ENCODE measurements at places on chromosomes 11 and 22.

GRCh38 chr11:61866231-61866957, 25.0 kb downstream of the FADS3 start:
- DNase-seq = no peak

- DNase-seq = peak; percentile 72
Measured at GRCh38 chr11:43868852-43869567, 11.6 kb upstream of the ALKBH3 start.

- DNase-seq = no peak
Measured at GRCh38 chr22:49617264-49617663, 210.4 kb downstream of the BRD1 start.

DNA sequence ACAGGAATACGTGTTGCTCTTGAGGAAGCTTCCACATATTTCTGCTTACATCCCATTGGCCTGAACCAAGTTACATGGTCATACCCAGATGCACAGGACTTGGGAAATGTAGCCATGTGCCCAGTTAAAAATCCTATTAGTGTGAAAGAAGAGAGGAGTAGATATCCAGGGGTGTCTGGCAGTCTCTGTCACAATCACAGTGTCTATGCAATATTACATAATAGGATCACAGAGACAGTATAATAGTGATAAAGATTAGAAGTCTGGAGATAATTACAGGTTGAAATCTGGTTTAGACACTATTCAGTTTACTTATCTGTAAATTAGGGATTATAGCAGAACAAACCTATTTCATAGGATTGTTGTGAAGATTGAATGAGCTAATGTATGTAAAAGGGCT, 62.6 kb upstream of the SLC6A5 start:
- no peak for DNase-seq

- DNase-seq = peak; percentile 33
Measured at GRCh38 chr11:109435121-109435742, 13.2 kb downstream of the C11orf87 start.

GRCh38 chr11:47867823-47868222, 19.7 kb upstream of the NUP160 start:
- no peak for DNase-seq

GRCh38 chr11:11157185-11157584, 195.9 kb downstream of the CSNK2A3 start:
- DNase-seq = no peak

DNA sequence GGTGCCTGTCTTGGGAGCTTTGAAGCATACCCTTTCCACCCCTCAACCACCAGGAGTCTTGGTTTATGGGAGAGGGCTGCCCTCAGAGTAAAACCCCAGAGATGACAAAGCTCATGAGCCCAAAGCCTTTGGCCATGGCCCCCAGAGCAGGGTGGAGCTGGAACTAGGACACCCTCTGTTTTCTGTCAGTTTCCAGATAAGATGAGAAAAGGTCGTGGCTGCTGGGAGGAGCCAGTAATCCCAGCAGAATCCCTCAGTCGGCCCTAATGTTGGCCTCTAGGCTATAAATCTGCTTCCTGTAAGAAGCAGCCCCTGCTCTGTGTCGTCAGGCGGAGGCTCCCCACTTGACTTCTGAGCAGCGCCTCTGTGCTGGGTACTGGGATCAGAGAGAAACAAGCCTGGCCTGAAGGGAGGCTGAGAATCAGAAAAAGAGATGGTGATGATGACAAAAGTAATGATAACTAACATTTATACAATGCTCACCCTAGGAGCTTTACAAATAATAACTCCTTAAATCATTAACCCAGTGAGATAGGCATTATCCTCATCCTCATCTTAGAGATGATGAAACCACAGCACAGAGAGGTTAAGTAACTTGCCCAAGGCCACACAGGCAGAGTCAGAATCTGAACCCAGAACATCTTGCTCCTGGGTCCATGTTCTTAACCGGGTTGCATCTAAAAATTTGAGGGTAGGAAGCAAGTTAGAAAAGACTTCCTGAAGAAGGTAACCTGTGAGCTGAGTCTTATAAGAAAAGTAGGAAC, 471.4 kb downstream of the SOX6 start:
- no peak for DNase-seq

DNA sequence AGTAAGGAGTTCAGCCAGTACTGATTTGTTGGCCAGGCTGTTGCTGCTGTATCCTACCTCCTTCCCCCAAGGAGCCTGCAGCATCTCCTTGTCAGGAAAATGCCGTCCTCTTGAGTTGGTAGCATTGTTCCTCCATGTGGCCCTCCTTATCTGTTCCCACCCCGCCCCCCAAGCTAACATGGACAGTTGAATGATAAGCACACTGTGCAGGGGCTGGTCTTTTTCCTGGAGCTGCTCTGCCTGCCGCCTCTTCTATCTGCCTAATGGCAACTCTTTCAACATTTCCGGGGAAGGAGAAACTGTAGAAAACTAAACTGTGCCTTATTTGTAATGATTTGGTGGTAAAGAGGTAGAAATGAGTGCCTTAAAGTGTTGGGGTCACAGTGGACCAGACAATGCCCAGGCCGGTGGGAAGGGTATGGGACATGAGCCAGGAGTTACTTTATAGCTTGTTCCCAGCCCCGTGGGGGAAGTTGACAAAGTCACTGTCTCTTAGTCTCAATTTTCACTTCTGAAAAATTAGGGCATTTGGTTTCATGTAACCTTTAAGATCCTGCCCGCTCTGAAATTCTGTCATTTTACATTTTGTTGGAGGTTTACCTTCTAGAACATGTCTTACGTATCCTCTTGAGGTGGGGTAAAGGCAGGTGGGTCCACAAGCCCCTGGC, 4.5 kb downstream of the FAM118A start:
- no peak for DNase-seq

DNA sequence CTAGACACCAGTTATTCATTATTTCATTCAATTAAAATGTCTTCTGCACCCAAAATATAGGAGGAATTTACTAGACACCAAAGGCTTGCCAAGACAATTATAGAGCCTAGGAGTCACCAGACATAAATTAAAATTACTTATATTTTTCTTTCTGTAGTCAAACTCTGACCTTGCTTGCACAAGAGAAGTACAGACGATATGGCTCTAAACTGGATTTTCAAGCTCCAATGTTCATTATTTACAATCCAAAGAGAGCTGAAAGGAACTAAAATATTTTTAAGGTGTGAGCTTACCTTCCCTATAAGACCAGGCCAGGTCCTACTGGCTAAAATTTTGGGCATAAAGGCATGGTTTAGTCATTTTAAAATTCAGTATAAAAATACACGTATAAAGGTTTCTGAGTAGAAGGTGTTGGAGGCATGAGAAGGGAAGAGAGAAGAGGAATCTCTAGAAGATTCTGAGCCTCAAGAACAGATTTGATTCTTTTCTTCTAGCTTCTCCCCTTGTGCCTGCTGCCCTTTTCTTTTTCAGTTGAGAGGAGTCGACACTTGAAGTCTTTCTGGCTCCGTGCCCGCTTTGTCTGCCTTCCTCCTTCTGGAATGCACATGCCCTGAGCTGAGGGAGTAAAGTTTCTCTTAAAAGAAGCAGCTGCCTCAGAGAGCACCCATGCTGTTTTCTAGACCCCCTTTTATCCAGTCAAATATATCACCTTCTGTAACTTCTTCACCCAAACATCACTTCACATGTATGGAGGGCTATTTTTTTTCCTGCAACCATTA, 13.5 kb downstream of the C11orf97 start:
- peak; percentile 49 for DNase-seq

GRCh38 chr22:21990445-21991303, 8.1 kb upstream of the TOP3B start:
- peak; percentile 25 for DNase-seq

GRCh38 chr22:22158965-22159364, 85.6 kb upstream of the VPREB1 start:
- no peak for DNase-seq

DNA sequence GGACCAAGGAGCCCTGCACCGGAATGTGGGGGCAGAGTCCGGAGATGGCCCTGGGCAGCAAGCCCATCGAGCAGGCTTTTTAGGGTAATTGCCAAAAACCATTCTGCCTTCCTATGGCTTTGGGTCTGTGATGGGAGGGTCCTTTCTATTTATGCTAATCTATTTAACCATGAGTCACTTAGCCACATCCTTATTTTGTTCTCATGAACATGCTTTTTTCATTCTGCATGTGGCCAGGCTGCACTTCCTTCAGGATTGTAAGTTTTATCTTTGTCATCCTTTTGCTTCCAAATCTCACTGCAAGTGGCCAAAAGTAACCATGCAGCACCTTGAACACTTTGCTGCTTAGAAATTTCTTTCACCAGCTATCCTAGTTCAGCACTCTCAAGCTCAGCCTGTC, 88.3 kb downstream of the EFCAB6 start:
- no peak for DNase-seq

DNA sequence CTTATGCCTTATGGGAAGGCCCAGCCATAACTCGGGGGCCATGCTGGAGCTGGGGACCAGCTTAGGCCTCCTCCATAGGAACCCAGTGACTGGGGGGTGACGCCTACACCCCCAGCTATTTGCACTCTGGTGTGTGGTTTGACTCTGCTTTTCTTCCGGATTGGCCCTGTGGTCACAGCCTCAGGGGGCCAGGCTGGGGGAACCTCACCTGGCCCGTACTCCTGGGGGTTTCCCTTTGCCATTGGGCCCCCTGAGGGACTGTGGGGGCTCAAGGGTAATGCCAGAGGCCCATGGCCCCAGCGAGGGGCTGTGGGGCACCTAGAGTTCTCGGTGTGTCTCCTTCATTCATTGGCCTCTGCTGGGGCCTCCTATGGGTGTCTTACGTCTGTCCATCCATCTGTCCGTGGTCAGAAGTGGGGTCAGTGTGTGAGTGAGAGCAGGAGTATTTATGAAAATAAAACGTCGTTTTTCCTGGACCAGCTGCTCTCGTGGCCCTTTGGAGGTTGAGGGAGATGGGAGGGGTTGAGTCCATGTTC, 6.3 kb upstream of the SH3BP1 start:
- no peak for DNase-seq

- no peak for DNase-seq
Measured at GRCh38 chr11:57464539-57465181, 4.3 kb downstream of the RTN4RL2 start.

DNA sequence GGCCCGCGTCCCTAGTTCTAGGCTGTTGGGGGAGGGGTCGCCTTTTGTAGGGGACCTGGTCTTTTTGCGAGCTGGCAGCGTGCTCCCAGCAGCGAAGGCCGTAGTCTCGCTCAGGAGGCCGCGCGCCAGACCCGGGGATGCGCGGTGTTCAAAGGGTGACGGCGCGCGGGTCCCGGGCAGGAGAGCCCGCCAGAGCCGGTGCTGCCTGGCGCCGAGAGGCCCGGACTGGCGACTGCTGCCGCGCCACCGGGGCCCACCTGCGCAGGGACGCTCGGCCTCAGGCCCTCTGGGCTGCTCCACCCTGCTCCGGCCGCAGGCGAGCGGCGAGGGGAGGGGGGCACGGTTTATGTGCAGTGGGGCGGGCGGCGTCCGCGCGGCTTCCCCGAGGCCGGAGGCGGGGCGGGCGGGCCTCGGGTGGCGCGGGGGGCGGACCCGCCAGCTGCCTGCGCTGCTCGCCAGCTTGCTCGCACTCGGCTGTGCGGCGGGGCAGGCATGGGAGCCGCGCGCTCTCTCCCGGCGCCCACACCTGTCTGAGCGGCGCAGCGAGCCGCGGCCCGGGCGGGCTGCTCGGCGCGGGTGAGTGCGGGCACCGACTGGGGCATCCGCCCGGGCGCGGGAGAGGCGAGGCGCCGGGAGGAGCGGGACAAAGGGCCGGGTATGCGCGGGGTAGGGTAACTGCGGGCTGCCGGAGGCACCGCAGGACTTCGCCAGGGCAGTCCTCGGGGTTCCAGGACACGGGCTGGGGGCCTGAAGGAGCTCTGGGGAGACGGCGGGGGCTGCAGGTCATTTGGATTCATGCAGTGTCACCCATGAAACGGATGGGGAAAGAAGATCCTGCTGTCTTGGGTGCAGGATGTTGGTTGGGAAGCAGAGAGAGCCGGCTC, at the start of gene PRSS23:
PRSS23 (plus strand) TSS at position 467 of the 884 bp plus-strand sequence. CDS start 7,102 bp downstream, outside the sequence.
- DNase-seq = no peak

GRCh38 chr22:43884600-43885318, 7.1 kb downstream of the PNPLA5 start:
- no peak for DNase-seq

DNA sequence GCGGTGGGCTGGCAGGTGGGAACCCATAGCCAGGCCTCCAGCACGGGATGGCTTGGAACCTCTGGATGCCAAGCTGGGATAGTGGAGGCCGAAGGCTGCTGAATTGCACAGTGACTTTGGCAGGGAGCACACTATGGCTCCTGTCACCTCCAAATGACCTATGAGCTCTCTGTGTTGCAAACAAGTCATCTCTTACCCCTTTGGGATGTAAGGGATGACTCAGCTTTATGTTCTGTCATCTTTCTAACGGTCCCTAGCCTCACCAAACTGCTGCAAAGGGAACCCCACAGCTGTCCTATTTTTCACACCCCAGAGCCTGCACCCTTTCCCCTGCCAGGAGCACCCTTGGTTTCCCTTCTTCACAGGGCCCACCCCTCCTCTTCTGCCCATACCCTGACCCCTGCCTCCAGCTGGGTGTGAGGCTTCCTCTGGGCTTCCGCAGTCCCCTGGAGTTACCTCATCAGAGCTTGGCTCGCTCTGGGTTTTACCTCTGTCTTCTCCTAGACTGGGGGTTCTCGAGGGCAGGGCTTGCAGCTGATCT, 2.7 kb upstream of the SCUBE1 start:
- DNase-seq = no peak

DNA sequence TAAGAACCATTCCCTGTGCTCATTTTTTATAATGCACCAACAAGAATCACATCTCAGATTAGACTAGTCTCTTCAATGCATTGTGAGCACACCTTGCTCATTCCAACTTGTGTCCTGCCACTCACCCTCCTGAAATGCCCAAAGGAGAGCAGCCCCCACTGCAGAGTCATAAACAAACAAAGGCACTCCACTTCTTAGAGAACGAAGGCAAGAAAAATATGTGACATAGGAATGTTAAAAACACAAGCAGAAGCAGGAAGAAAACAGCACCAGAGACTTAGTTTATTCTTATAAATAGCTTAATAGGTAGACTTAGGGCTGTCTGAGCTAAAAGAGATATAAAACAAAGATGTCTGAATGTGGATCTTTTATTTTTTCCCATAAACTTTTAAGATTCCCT, 57.2 kb downstream of the GUCY1A2 start:
- DNase-seq = no peak

DNA sequence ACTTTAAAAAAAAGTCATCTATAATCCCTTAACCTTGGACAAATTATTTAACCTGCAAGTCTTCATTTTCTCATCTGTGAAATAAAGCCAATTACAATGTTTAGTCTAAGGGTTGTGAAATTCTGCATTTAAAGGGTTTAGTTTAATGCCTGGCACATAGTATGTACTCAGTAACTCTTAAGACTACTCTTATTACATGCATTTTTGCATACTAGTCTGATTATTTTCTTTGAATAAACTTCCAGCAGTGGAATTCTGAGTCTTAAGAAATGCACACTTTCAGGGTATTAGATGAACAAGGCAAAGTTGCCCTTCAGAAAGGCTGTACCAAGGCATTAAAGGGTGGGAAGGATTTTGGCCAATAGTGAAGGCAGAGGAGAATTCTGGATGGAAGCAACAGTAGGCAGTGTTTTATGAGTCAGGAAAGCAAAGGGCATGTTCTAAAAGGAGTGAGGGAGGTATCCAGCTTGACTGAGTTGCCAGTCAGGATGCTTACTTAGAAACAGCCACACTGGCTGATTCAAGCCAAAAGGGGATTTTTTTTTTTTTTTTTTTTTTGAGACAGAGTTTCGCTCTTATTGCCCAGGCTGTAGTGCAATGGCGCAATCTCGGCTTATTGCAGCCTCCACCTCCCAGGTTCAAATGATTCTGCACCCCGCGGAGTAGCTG, 50.5 kb downstream of the SWAP70 start:
- no peak for DNase-seq
